ENCODE measurements at places on chromosomes 11 and 22. TPM values are rescaled to one million over a fixed set of nuclear protein-coding genes. Genes with fewer than 3 reads are reported as not detected.

FGF4 gene
- total RNA-seq, result not detected

MDK gene
- total RNA-seq, result 277 TPM

EWSR1 gene
- total RNA-seq, result 173 TPM

TMPRSS13 gene
- 0.66 TPM for total RNA-seq

FOXR1 gene
- not detected for total RNA-seq

PYGM gene
- total RNA-seq, result 1.0 TPM

ART5 gene
- 4.1 TPM for total RNA-seq

KIF18A gene
- total RNA-seq, result 3.8 TPM

DERL3 gene
- total RNA-seq, result 0.82 TPM

GGTLC3 gene
- total RNA-seq, result not detected

ROBO4 gene
- total RNA-seq, result 0.25 TPM

CRYBA4 gene
- total RNA-seq, result 2.0 TPM

FCHSD2 gene
- total RNA-seq, result 17.8 TPM

- H3K27ac ChIP-seq, result peak overlapping the region; percentile 74
- peaks cover 28% of the 10 kb centered on the region for H3K4me1 ChIP-seq
- no peaks in the 10 kb centered on the region for H3K36me3 ChIP-seq
- H3K27me3 ChIP-seq, result no peaks in the 10 kb centered on the region
- no peak overlapping the region for H3K4me3 ChIP-seq
- no peak for DNase-seq
Measured at GRCh38 chr11:107695446-107695845, 16.4 kb downstream of the SLN start.

DNA sequence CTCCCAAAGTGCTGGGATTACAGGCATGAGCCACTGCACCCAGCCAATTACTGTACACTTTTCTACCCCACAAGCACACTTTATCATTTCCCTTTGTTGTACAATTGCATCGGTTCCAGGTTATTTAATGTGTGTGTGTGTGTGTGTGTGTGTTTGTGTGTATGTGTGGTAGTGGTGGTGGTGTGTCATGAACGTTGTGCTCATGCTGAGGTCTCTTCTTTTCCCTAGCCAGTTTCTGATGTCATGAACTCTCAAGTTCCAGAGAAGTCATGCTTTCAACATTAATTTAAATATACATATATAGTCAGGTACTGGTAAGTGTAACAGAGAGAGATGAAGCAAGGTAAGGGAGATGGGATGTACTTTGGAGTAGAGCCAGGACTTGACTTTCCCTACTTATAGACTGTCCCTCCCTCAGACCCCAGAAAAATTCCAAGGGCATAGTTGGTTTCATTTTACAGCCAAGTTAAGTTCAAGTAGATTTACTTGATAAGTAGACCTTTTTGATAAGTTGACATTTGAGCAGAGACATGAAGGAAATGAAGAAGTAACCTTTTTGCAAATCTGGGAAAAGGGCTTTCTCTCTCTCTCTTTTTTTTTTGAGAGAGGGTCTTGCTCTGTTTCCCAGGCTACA is 42.7 kb downstream of the WEE1 start:
- peaks cover 29% of the 10 kb centered on the region for H3K4me1 ChIP-seq
- DNase-seq, result no peak
- H3K4me3 ChIP-seq, result no peak overlapping the region
- H3K27me3 ChIP-seq, result no peaks in the 10 kb centered on the region

DNA sequence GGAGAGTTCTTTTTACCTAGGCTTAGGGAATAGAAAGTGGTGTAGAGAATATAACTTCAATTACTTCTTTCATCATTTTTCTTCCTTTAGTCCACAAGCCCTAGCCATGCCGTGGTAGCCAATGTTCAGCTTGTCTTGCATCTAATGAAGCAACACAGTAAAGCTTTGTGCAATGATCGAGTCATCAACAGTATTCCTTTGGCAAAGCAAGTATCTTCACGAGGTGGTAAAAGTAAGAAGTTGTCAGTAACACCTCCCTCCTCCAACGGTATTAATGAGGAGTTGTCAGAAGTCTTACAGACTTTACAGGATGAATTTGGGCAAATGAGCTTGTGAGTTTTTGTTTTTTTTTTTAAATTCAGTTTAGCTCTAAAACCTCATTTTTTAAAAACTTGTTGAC is 37.4 kb downstream of the CEP57 start:
- H3K4me1 ChIP-seq, result peaks cover 20% of the 10 kb centered on the region
- no peak overlapping the region for H3K4me3 ChIP-seq
- peaks cover 19% of the 10 kb centered on the region for H3K36me3 ChIP-seq
- no peaks in the 10 kb centered on the region for H3K27me3 ChIP-seq
- H3K27ac ChIP-seq, result no peak overlapping the region

DNA sequence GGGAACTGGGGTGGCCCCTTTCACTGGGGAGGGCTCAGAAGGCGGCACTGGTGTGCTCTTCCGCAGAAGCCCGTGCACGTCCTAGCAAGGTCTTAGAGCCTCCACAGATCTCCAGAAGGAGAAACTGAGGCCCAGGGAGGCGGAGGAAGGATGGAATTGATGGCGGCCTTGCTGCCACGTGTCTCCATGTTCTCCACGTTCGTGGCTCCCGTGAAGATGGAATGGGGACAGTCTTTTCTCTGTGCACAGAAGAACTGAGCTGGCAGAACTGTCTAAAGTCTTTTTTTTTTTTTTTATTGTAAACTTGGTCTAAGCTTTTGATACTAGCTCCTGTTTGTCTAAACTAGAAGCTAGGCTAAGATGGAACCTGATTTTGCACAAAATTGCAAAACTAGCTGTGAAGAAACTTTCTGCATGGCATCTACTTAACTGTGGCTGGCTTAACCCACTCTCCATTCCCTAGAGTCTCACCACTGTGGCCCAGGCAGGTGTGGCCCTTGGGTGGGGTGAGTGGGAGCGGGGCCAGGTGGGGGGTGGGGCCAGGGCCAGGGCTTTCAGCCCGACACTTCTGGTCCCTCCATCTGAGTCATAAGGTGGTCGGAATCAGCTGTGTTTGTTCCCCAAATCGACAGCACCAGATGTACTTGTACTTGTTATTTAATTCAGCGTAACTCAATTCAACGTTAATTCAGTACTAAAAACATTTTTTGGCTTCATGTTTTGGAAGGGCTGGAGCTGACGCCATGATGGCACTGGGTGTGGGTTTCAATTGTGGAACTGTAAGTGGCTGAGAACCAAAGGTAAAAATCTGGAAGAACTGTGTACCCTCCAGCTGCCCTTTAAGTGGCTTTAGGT is 120.7 kb downstream of the MPPED1 start:
- no peaks in the 10 kb centered on the region for H3K27me3 ChIP-seq
- H3K4me3 ChIP-seq, result no peak overlapping the region

GRCh38 chr22:38141217-38141973 is 30.9 kb upstream of the BAIAP2L2 start:
- no peak for DNase-seq
- H3K4me3 ChIP-seq, result no peak overlapping the region
- no peaks in the 10 kb centered on the region for H3K36me3 ChIP-seq

- no peaks in the 10 kb centered on the region for H3K27me3 ChIP-seq
- H3K36me3 ChIP-seq, result no peaks in the 10 kb centered on the region
- peak overlapping the region; percentile 39 for H3K27ac ChIP-seq
- H3K4me1 ChIP-seq, result peaks cover 22% of the 10 kb centered on the region
- peak; percentile 38 for DNase-seq
Measured at GRCh38 chr11:36008584-36008983, 64.7 kb downstream of the LDLRAD3 start.

DNA sequence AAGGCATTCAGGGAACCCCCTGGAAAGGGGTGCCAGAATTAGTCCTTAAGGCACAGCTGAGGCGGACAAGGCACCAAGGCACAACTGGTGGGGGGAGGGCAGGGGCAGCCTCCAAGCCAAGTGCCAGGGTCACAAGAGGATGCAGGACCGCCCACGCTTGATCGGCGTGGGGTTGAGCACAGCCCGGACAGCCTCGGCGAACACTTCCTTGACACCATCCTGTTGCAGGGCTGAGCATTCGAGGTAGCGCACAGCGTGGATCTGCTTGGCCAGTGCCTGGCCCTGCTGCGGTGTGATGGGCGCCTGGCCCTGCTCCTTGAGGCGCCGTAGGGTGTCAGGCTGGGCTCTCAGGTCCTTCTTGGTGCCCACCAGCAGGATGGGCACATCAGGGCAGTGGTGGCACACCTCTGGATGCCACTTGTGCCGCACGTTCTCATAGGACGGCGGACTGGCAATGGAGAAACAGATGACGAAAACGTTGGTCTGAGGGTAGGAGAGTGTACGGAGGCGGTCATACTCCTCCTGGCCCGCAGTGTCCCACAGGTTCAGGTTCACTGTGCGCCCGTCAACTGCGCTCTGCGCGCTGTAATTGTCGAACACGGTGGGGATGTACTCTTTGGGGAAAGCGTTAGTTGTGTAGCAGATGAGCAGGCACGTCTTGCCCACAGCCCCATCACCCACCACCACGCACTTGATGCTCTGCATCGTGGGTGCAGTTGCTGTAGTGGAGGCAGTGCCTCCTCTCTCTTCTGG is 13.1 kb downstream of the RHOG start:
- DNase-seq, result no peak
- no peaks in the 10 kb centered on the region for H3K27me3 ChIP-seq
- H3K4me1 ChIP-seq, result no peaks in the 10 kb centered on the region
- H3K4me3 ChIP-seq, result no peak overlapping the region

GRCh38 chr11:128841461-128842072 is 25.5 kb downstream of the KCNJ1 start:
- DNase-seq, result no peak
- peaks cover 12% of the 10 kb centered on the region for H3K27me3 ChIP-seq
- no peaks in the 10 kb centered on the region for H3K36me3 ChIP-seq
- no peak overlapping the region for H3K27ac ChIP-seq
- no peaks in the 10 kb centered on the region for H3K4me1 ChIP-seq

DNA sequence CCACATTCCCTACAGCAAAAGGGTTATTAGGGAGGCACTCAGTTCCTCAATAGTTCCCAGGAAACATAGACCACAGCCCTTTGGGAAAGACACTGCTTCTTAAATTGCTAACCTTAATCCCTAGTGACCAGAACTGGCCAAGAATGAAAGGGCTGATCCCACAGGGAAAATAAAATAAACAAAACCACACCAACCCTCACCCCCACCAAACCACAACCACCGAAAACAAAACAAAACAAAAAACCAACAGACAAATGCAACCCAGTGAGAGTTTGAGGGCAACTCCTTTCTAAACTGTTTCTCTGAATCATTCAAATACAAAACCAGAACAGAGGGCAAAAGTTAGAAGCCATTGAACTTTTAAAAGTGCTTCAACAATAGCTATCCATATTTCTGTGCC is 57.2 kb downstream of the NAV2 start:
- H3K4me1 ChIP-seq, result peaks cover 10% of the 10 kb centered on the region
- H3K27me3 ChIP-seq, result peaks cover 62% of the 10 kb centered on the region
- no peak overlapping the region for H3K27ac ChIP-seq
- DNase-seq, result peak; percentile 66

- no peak overlapping the region for H3K27ac ChIP-seq
- no peak for DNase-seq
- H3K4me1 ChIP-seq, result no peaks in the 10 kb centered on the region
- H3K4me3 ChIP-seq, result no peak overlapping the region
- H3K27me3 ChIP-seq, result peaks cover 18% of the 10 kb centered on the region
Measured at GRCh38 chr11:120135838-120136237, 2.1 kb downstream of the TRIM29 start.

GRCh38 chr11:26350002-26350401 is 18.1 kb downstream of the ANO3 start:
- no peak overlapping the region for H3K4me3 ChIP-seq
- H3K27ac ChIP-seq, result no peak overlapping the region
- DNase-seq, result no peak
- no peaks in the 10 kb centered on the region for H3K36me3 ChIP-seq
- H3K27me3 ChIP-seq, result no peaks in the 10 kb centered on the region

- H3K36me3 ChIP-seq, result no peaks in the 10 kb centered on the region
- no peaks in the 10 kb centered on the region for H3K27me3 ChIP-seq
- no peak overlapping the region for H3K4me3 ChIP-seq
- H3K4me1 ChIP-seq, result no peaks in the 10 kb centered on the region
- H3K27ac ChIP-seq, result no peak overlapping the region
Measured at GRCh38 chr11:71173709-71174108, 78.7 kb downstream of the SHANK2 start.

GRCh38 chr11:102279641-102280170 is 37.6 kb upstream of the BIRC3 start:
- peak; percentile 56 for DNase-seq
- H3K27ac ChIP-seq, result no peak overlapping the region
- peaks cover 16% of the 10 kb centered on the region for H3K4me1 ChIP-seq
- peak overlapping the region; percentile 22 for H3K4me3 ChIP-seq
- no peaks in the 10 kb centered on the region for H3K36me3 ChIP-seq
- no peaks in the 10 kb centered on the region for H3K27me3 ChIP-seq

- H3K4me1 ChIP-seq, result no peaks in the 10 kb centered on the region
- DNase-seq, result peak; percentile 15
- H3K27me3 ChIP-seq, result no peaks in the 10 kb centered on the region
Measured at GRCh38 chr11:113162592-113162962, 151.8 kb upstream of the TTC12 start.

DNA sequence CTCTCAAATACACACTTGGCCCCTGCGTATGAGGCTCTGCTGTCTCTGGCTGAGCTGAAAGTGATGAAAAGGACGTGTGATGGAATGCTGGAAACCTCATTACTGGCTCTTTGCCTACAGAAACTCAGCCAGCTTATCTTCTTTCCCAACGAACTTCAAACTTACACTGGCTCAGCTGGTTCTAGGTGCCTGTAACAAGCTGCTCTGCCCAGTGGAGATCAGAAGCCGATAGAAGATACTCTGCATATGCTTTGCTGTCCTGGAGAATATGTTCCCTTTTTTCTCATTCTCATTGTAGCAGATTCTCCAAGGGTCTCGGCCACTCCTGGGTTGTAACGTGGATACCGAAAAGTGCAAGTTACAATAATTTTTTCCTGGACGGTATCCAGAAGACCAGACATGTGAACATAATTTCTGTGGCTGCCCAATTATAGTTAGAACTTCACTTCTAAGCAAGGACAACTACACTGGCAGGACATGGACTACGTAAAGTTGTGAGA is 405.3 kb upstream of the CCDC90B start:
- H3K27ac ChIP-seq, result no peak overlapping the region
- DNase-seq, result no peak
- H3K4me3 ChIP-seq, result no peak overlapping the region
- H3K27me3 ChIP-seq, result no peaks in the 10 kb centered on the region

GRCh38 chr11:44305470-44306051 is 4.4 kb downstream of the ALX4 start:
- no peaks in the 10 kb centered on the region for H3K36me3 ChIP-seq
- peaks cover 6% of the 10 kb centered on the region for H3K4me1 ChIP-seq
- H3K27me3 ChIP-seq, result peaks cover 82% of the 10 kb centered on the region

GRCh38 chr11:107908211-107908610 is 20.0 kb upstream of the RAB39A start:
- no peak overlapping the region for H3K4me3 ChIP-seq
- H3K27me3 ChIP-seq, result no peaks in the 10 kb centered on the region
- no peak overlapping the region for H3K27ac ChIP-seq
- no peaks in the 10 kb centered on the region for H3K36me3 ChIP-seq

- H3K27ac ChIP-seq, result no peak overlapping the region
- DNase-seq, result no peak
- H3K27me3 ChIP-seq, result no peaks in the 10 kb centered on the region
- H3K4me3 ChIP-seq, result no peak overlapping the region
- H3K4me1 ChIP-seq, result no peaks in the 10 kb centered on the region
Measured at GRCh38 chr11:2466069-2466801, 21.4 kb downstream of the KCNQ1 start.

GRCh38 chr11:65593518-65594414 is 1.8 kb downstream of the KCNK7 start:
- no peak overlapping the region for H3K4me3 ChIP-seq
- H3K4me1 ChIP-seq, result peaks cover 4% of the 10 kb centered on the region
- peaks cover 2% of the 10 kb centered on the region for H3K36me3 ChIP-seq
- no peaks in the 10 kb centered on the region for H3K27me3 ChIP-seq

- H3K4me3 ChIP-seq, result no peak overlapping the region
- H3K27ac ChIP-seq, result no peak overlapping the region
- H3K36me3 ChIP-seq, result no peaks in the 10 kb centered on the region
- H3K4me1 ChIP-seq, result no peaks in the 10 kb centered on the region
- peak; percentile 3 for DNase-seq
- no peaks in the 10 kb centered on the region for H3K27me3 ChIP-seq
Measured at GRCh38 chr11:95241681-95242081, 10.7 kb upstream of the SESN3 start.

Measured in astrocyte (in vitro differentiated cells and primary cell).